Diencephalon (tissue), 1 donor: ENCODE measurements at places on chromosomes 1 and 21. TPM values are rescaled to one million over a fixed set of nuclear protein-coding genes. Genes with fewer than 3 reads are reported as not detected.

The TMEM269 gene
- total RNA-seq = 0.46 TPM

The HDGF gene
- 62.7 TPM for total RNA-seq

The KRTAP19-3 gene
- total RNA-seq = not detected

The HFM1 gene
- 28.8 TPM for total RNA-seq

The LHX8 gene
- total RNA-seq = 26.8 TPM

The OPRD1 gene
- 2.8 TPM for total RNA-seq

The GSTM2 gene
- total RNA-seq = 33.0 TPM

The PPP1R12B gene
- total RNA-seq = 28.6 TPM

The SELENBP1 gene
- total RNA-seq = 12.7 TPM

The SEC16B gene
- total RNA-seq = 1.2 TPM

The IL23R gene
- total RNA-seq = not detected

The STUM gene
- total RNA-seq = 15.5 TPM

The LIN28A gene
- total RNA-seq = not detected

The KLHDC9 gene
- 15.5 TPM for total RNA-seq

The ARHGAP29 gene
- 25.8 TPM for total RNA-seq

The TRABD2B gene
- total RNA-seq = under 0.01 TPM

The RIMKLA gene
- 25.4 TPM for total RNA-seq

The FCRL4 gene
- not detected for total RNA-seq

The C8A gene
- total RNA-seq = not detected

The CLCA4 gene
- not detected for total RNA-seq
